ENCODE measurements at places on chromosomes 11 and 22.

DNA sequence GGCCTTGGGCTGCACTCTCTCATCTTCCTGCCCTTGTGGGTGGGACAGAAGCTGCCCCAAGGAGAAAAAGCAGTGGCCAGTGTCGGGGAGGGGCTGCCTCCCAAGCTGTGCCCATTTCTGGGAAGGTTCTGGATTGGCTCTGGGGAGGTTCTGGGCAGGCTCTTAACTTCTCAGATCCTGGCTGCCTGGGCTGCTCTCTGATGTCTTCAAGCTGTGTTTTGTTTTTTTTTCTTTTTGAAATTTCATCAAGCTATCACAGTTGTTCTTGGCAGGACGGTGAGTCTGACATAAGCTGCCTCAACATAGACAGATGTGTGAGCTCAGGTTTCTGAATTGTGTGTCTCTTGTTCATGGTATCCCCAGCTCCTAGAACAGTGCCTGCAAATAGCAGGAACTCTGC is 1032.0 kb downstream of the BRD1 start:
- DNase-seq, result no peak

GRCh38 chr11:128739589-128739988 is 45.7 kb downstream of the FLI1 start:
- DNase-seq, result no peak

DNA sequence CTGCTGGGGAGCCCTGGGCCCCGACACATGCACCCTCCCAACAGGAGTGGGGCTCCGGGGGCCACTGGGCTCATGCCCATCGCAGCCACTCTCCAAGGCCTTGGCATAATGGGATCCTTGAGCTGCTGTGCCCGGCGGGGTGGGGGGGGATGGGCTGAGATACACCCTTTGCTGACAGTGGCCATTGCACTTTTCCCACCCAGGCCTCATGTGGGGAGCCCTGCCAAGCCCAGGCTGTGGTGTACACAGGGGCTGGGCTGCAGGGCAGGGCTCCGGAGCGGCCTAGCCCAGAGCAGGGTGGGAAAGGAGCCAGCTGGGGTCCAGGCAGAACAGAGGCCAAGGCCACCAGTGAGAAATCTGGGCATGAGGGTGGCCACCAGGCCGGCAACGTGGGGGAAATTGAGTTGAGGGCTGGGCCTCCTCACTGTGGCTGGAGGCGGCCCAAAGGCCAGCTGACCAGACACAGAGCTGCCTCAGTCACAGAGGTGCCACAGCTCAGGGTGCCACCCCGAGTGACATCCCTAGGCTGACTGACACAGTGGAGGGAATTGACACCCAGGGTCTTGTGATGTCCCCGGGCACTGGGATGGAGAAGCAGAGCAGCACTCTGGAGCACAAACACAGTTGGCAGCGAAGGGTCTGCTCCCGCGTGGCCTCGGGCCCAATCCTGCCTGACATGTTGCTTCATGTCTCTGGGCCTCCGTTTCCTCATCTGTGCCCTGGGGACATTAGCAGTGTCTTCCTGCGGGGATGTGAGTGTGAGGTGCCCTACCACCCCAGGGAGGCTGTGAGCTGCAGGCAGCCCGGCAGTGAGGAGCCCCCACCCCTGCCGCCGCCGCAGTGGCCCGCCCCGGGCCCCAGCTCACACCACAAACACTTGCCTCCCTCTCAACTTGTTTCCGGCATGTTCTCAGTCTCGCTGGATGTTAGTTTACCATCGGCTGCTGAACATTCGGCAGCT is 30.4 kb downstream of the RTN4R start:
- no peak for DNase-seq

DNA sequence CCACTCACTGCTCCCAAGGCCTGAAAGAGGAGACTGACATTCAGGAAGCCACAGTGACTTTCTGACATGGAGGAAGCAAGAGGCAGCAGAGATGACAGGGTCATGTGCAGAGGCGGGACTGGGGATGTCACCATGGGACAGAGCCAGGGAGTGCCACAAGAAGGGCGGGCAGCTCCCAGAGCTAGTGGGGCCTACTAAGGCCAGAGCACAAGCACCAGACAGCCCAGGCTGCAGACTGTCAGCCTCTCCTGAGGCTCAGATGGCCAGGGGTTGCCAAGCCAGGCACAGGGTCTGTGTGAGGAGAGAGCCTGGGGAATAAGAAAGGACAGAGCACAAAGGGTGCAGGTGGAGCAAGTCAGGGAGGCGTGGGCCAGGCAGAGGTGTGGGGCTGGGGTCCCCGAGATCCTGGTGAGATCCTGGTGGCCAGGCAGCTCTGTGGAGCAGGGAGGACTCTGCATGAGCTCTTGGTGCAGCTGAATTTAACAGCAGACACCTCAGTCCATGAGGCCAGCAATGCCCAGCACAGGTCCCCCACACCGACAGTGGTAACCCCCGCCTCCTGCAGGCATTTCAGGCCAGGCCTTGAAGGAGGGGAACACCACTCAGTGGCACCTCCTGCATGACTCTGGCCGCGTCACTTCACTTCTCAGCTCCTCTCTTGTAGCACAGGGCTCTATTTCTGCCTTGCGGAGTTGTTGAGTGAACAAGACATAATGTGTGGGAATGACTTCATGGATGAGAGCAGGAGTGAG is 52.3 kb downstream of the SGSM3 start:
- no peak for DNase-seq

DNA sequence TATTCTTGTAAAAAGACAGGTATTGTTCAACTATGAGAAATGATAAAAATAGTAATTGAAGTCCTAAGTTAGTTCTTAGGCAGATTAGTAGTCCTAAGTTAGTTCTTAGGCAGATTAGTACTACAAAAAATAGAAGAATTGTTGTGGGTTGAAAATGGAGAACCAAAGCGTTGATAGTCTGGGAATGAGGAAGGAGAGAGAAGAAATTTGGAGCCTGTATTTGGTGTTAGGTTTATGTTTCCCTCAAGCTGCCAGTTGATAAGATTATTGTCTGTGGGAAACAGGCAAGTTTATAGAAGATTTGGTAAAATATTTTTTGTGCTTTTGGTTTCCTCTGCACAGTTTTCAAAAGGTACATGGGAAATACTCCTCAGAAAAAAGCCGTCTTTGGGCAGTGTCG is 3.6 kb downstream of the BCO2 start:
- DNase-seq, result no peak

DNA sequence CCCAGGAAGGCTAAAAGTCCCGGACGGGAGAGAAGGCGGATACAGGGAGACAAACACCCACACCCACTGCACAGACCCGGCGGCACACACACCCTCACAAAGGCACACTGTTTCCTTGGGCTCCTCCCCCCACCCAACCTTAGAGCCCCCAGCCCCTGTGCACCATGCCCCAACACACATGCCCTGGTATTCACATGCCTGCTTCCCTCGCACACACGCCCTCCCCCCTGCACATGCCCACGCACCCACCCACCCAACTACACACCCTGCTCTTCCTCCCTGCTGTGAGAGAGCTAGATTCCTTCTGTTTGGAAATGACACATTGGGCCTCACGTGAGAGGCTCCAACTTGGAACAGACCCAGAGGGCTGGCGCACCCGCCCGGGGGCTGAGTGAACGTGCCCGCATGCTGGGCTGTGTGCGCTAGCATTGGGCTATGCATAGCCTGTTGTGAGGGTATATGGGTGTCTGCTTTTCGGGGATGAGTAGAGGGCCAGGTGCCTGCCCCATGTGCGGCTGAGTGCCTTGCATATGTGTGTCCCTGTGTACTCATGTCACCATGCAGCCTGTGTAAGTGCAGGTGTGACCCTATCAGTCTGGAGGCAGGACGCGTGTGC is 518 bp upstream of the CHRM1 start:
- DNase-seq, result no peak

- DNase-seq, result no peak
Measured at GRCh38 chr11:34416088-34416487, 22.6 kb upstream of the CAT start.

- no peak for DNase-seq
Measured at GRCh38 chr22:44085743-44086270, 61.7 kb downstream of the PARVB start.

DNA sequence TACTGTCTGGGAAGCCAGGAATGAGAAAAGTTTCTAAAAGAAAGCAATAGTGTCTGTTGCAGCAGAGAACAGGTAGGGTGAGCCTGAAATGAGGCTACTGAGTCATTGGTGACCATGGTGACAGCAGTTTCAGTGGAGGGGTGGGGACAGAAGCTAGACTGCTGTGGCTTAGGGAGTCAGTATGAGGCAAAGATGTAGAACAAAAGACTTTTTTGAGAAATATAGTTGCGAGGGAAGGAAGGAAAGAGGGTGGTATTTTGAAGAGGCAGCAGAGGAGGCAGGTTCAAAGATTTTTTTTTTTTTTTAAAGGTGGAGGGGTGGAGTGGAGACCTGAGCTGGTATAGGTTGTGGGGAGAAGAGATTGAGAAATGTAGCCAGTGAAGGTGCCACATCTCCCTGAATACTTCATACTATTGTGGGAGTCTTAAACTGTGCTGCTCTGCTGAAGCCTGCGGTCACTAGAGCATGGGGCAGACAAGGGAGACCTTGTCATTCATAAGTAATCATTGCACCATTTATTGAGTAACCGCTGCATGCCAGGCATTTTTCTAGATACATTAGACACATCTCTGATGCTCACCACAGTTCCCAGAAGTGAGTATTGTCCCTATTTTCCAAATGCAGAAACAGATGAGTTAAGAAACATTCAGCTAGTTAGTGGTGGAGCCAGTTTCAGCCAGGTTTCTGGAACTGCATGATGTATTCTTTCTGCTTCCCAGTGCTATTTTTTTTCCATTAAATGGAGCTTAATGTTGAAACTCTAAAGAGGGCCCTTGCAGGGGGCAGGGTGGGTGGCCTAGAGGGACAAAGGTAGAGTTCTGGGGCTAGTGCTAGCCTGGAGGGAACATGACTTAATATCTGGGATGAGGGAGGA is 49.9 kb downstream of the STIM1 start:
- DNase-seq, result peak; percentile 41

DNA sequence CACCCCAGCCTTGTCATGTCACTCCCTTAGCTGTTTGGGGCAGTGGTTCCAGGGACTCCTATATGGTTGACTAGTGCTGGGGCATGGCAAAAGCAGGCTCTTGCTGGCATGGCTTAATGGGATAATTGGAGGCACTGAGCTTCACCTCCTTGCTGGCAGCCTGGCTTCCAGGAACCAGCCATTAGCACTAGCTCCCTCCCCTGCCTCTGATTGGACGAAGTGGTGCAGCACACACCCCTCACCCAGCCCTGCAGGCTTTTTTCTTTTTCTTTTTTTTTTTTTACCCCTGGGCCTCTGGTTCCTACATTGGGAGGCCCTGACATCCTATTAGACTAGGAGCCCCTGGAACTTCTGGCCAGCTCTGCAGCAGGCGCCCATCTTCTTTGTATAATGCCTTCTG is 18.6 kb downstream of the PHLDB1 start:
- no peak for DNase-seq

DNA sequence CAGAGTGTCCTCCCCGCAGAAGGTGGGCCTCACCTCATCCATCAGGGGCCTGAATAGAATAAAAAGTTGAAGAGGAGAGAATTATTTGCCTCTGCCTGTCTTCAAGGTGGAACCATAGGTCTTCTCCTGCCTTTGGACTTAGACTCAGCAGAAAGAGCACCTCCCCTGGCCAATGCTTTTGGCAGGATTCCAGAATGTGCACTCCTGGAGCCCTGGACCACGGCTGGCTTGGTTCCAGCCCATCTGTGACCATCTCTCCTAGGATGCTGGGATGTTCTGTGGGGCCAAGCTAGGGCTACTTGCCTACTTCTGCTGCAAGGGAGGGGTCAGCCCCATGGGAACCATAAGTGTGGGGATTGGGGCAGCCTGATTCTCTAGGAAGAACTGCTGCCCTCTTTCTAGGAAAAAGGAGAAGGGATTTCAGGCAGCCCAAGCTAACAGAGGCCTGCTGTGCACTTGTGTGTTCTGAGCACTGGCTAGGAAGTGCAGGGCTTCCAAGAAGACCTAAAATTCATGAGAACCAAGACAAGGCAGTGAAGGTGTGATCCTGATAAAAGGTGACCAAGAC is 32.2 kb upstream of the SHANK2 start:
- no peak for DNase-seq

- no peak for DNase-seq
Measured at GRCh38 chr22:32661296-32661695, 140.2 kb upstream of the TIMP3 start.

DNA sequence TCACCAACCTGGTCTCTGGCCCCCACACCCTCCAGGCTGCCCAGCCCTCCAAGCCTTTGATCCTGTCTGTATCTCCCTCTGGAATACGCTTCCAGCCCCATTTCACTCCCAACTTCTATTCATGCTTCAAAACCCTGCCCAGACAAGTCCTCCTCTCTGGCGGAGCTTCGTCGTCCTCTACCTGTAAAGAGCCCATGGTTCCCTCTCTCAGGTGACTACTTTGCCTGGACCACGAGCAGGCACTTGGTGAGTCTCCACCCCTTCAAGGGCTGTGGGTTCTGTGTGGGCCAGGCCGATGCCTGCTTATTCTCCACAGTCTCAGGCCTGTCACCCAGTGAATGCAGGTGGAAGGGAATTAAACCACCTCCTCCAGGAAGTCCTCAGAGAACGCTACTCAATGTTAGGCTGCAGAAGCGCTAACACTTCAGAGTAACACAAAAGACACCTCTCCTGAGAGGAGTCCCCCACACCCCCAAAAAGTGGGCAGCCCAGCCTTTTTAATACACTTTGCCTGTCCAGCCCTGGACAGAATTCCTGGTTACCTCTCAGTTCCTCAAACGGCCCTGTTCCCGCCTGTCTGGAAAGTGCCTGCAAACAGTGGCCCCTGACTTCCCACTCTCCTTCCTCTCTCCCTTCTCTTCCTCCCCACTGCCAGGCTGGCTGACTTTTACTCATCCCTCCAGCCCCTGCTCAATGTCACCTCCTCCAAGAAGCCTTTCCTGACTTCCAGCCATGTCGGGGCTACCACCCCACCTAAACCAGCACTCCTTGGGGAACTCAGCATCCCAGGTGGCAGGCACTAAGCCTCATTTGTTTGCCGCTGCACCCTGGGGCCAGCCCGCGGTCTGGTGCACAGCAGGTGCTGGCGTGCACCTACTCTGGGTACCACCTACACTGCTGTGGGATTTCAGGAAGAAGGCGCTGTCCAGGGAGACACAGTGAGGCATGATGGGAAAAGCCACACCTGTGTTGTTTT is 9.0 kb downstream of the RAC2 start:
- DNase-seq, result no peak

GRCh38 chr22:42185915-42186439 is 55.4 kb upstream of the CYP2D6 start:
- no peak for DNase-seq

GRCh38 chr11:58028687-58029411 is 1.9 kb upstream of the OR6Q1 start:
- DNase-seq, result no peak

DNA sequence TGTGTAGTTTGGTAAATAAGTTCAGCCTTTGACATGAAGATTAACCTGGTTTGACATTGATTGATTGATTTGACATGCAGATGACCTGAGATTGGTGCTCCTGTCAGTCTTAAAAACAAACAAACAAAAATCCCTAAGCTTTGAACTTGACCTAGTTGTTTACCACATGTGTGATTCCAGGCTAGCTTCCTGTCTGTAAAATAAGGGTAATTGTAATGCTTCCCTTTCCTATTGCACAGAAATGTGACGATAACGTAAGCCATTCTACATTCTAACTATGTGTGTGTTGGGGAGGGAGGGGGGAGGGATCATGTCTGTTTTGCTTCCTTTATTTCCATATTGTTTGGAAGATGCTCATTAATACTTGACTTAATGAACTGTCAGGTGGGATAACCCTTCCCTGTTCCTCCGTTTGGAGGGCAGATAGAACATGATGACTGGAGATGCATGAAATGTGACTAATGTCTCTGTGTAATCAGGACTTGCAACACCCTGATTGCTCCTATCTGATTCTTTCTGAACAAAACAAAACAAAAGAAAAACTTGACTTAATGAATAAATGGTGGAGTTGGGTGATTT is 106.1 kb upstream of the CLMP start:
- no peak for DNase-seq

GRCh38 chr11:114340311-114341131 is 44.3 kb downstream of the NNMT start:
- no peak for DNase-seq

GRCh38 chr11:68353118-68353517 is 40.7 kb downstream of the LRP5 start:
- no peak for DNase-seq

All from stimulated activated CD4-positive, alpha-beta T cell treated with anti-CD3 and anti-CD28 coated beads, TNF-alpha, amount 100 ng/mL, for 1 hour (primary cell).